Hippocampal formation (tissue), 2 donors: ENCODE measurements at places on chromosomes 1 and 21.

DNA sequence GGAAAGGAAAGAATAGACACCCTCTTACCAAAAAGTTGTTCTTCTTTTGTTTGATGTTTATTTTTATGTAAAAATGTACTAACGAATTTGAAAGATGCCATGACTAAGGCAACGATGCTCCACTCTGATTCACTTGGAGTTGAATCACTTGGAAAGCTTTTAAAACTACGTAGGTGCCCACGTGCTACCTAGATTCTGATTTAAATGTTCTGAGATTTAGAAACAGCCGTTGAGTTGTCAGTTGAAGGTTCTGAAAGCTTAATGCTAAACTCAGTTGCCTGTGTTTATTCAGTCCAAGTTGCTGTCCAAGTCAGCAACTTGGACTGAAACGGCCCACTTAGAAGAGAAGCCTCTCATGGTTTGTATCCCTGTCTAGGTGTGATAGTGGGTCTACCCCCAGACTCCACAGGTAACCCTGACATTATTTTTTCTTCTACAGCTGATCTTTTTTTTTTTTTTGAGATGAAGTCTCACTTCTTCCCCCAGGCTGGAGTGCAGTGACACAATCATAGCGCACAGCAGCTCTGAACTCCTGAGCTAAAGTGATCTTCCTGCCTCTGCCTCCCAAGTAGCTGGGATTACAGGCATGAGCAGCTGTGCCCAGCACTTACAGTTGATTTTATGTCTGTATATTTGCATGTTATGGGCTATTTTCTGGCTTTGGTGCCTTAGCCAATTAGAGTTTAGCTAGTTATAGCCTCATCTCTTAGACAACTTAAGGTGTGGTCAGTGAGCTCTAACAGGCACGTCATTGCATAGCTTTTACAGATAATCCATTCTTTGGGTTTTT, 1.4 kb upstream of the VAMP4 start:
- peak; percentile 26 for DNase-seq

GRCh38 chr1:188249811-188250210, 1421.1 kb downstream of the PLA2G4A start:
- DNase-seq, result no peak

DNA sequence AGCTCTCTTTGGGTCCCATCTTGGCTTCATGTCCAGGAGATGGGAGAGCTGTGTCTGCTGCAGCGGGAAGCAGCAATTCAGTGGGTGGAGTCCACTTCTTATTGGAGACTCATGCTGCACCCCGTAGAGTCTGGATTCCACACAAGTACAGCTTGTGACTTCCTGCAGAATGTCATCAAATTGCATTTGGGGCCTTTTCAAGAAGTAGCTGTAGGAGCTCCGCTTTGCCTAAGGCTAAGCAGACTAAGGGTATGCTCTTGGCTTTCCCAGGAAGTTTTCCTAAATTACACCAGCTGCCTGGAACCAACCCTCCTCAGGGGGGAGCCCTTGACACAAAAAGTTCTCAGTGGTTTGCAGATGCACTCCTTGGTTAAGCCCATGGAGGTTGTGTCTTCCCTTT, 5.7 kb upstream of the MOB3C start:
- no peak for DNase-seq

- DNase-seq, result no peak
Observed at GRCh38 chr1:225977937-225978748, 21.0 kb downstream of the SDE2 start.

- DNase-seq, result no peak
Observed at GRCh38 chr1:168287237-168287664, 6.6 kb downstream of the TBX19 start.

DNA sequence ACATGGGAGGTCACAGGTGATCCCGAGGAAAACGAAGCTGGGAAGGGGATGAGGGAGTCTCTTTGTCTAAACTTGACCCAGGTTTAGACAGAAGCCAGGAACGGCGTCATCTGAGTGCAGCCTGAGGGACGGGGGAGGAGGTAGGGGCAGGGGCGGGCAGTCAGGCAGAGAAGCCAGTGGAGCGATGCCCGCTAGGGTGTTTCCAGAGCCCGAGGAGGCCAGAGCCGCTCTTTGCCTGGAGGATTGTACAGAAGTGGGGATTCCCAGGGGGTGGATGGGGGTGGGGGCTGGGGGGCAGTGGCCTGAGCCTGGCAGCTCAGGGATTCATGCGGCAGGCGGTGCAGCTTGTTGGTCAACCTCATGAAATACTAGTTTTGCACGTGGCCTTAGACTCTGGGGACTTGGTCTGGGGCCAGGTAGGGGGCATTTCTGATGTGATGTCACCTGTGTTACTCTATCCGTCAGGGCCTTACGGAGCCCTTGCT, 58.4 kb downstream of the VPS26C start:
- DNase-seq, result no peak

GRCh38 chr1:197224160-197224559, 43.9 kb upstream of the CRB1 start:
- DNase-seq, result no peak

- DNase-seq, result no peak
Observed at GRCh38 chr1:231842441-231842840, 215.9 kb downstream of the DISC1 start.

DNA sequence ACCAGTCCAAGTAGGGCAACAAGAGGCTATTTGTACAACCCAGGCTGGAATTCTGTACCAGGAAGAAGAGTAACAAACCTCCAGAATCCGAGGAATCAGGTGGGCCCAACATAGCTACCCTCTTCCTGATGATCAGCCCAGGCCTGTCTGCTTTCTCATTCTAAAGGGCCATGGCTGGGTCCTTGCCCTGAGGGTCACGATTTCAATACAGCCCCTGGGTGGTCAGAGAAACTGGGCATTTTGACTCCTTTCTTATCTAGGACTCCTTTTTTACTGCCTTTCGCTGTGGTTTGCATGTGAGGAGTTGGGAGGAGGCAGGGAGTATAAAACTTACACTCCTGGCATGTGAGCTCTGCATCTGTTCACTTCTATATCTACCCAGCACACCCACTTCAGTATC, 164.9 kb upstream of the COA6 start:
- no peak for DNase-seq
